SW 1271 (cell line): ENCODE measurements at places on chromosomes 1 and 21.

GRCh38 chr1:25148673-25149300 is 83.5 kb downstream of the SYF2 start:
- no peak for DNase-seq

DNA sequence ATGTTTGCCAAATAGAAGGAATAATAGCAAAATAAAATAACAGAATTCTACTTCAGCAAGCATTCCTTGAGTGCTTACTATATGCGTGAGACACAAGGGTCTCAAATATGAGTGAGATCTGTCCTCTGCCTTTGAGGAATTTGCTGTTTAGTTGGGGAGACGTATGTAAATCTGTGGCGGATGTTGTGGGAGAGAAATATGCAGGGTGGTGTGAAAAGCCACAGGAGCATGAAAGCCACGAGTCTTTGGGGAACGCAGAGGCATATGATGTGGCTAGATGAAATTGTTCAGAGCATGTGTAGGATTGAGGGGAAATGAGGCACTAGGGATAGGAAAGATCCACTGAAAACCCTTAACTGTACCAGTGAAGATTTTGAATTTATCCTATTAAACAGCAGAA is 244.4 kb downstream of the PBX1 start:
- DNase-seq = no peak

DNA sequence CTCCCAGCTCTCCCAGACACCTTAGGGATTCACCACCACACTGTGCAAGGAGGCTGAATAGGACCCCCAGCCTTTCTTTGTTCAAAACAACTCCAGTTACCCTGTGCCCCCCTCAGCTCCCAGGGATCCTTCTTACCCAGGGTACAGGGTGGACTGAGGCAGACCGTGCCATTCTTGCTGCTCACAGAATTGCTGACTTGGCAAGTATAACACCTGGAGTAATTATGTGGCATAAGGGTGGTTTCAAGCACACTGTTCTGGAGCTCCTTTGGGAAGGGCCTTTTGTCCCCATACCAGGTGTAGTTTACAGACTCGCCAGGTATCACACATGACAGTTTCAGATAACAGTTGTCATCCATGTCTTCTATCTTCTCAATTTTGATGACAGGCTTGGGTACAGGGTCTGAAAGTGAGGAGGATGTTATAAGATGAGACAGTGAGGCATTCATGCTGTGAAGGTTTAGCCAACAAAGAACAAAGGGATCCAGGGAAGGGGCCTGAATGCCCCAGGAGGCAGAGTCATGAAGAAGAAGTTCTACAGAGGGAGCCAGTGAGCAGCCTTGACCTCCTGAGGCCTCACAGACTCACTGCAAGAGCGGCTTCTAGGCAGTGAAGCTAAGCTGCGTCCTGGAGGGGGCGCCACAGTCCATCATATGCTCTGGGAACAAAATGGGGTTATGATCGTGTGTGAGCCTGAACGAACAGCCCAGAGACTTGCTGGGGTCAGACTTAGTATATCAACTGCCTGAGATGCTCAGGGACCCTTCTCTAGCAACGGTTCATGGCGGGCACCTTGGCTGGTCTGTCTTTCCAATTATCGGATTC is 30.3 kb downstream of the CD48 start:
- DNase-seq = peak; percentile 23

GRCh38 chr1:70483342-70483741 is 72.3 kb downstream of the CTH start:
- no peak for DNase-seq

DNA sequence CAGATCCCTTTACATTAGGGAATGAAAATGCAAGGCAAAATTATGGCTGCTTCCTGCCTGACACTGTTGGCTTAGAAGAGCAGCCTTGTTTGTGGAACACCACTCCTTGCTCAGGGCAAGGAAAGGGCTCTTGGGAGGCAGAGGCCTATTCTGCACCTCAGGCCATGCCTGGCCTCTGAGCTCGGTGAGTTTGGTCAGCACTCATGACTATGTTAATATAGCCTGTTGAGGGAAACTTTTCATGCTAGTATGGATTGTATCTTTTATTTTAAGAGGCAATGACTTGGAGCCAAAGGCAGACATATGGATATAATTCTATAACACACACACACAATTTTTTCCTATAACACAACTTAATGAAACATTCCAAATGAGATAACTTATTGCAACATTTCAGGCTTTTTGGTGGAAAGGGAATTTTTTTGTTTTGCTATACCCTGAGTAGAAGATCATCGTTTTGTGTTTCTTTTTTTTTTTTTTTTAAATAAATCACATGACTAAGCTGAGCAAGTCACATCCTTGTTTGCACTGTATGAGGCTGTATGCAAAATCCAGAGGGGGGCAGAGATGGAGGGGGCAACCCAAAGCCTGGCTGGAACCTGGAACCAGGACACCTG is 5.6 kb upstream of the YRDC start:
- DNase-seq = no peak

- no peak for DNase-seq
Measured at GRCh38 chr1:25800703-25801377, 847 bp downstream of the SELENON start.

DNA sequence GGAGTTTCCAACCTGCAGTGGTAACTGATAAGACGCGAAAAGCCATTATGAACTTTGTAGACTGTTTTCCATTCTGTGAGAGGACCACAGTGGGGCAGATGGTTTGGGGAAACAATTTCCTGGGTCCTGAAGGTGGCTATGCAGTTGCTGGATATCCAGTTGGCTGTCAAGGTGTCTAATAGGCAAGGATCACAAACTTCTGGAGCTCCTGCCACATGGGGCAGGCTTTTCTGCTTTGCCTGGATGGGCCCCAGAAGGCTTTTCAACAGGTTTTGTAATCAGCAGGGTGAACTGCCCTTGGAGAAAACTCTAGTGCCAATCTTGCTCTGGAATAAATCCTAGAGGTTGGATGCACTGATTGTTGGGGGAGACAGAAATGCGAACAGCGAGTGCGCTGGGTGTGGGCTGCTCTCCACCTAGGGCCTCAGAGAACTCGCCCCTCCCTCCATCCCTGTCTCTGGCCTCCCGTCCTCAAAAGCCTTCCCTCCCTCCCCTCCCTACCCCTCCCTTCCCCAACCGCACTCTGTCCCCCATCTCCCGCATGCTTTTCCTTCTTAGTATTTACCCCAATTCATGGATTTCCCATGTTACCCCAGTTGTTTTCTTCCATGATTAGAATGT is 210.3 kb upstream of the USP24 start:
- no peak for DNase-seq

- no peak for DNase-seq
Measured at GRCh38 chr1:59674595-59674994, 140.2 kb upstream of the HOOK1 start.
